ENCODE measurements at places on chromosomes 2 and 18. TPM values are rescaled to one million over a fixed set of nuclear protein-coding genes. Genes with fewer than 3 reads are reported as not detected.

FSHR gene
- total RNA-seq, result not detected

DSC3 gene
- total RNA-seq, result 29.1 TPM

SLC11A1 gene
- total RNA-seq, result 0.30 TPM

HOXD9 gene
- 2.7 TPM for total RNA-seq

GATA6 gene
- 69.8 TPM for total RNA-seq

ST6GAL2 gene
- 12.9 TPM for total RNA-seq

Measured in smooth muscle cell of the umbilical artery (primary cell).